Renal cortex interstitium (tissue), 15 donors: ENCODE measurements at places on chromosomes 7 and 10. TPM values are rescaled to one million over a fixed set of nuclear protein-coding genes. Genes with fewer than 3 reads are reported as not detected.

ITGA8 gene
- polyA plus RNA-seq: 59.3 TPM

GRCh38 chr7:4775848-4776623 is 613 bp downstream of the AP5Z1 start:
- DNase-seq: no peak

DNA sequence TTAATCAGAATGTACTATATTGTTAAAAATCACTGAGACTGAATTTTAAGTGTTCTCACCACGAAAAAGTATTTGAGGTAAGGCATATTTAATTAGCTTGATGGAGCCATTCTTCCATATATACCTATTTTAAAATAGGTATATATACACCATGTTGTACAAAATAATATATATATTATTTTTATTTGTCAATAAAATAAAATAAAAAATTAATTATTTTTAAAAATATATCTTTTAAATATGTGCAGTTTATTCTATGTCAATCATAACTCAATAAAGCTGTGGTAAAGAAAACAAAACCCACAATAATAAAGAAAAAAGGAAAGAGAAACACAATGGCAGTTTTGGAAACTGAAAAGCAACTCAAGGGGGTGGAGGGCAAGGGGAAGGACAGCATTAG is 33.6 kb upstream of the TFEC start:
- DNase-seq: no peak

- no peak for DNase-seq
These were observed 299.0 kb downstream of the MALRD1 start for GRCh38 chr10:19347621-19348020.

SPDYE11 gene
- 0.83 TPM for polyA plus RNA-seq

- DNase-seq: no peak
These were observed 24.8 kb downstream of the C10orf67 start for GRCh38 chr10:23319835-23320234.

- no peak for DNase-seq
These were observed 21.4 kb upstream of the ASZ1 start for GRCh38 chr7:117448655-117449054.

DNA sequence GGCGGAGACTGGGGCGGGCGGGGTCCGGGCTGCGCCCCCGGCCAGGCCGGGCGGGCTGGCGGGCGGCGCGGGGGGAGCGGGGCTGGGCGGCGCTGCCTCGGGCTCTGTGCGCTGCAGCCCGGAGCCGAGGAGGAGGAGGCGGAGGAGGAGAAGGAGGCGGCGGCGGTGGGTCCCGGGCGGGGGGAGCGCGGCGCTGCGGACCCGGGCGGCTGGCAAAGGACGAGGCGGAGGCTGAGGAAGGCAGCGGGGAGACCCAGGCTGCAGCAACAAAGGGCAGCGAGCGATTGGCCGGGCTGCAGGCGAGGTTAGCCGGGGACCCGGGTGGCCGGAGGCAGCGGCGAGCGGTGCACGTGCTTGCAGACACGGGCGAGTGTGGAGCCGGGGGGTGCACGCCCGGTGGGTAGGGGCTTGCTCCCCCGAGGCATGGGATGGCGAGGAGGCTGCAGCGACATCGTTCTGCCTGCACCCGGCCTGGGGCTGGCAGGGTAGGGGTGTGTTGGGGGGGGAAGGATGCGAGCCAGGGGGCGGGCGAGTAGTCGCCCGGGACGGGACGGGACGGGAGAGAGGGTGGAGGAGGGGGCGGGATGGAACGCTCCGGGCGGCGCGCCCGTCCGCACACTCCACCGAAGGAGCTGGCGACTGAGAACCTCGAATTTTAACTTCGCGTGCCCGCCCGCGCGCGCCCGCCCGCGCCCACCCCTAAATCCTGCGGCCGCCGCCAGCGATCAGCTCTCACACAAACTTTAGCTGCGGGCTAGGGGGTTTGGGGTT is 844 bp upstream of the KAT6B start:
- peak; percentile 61 for DNase-seq

DNA sequence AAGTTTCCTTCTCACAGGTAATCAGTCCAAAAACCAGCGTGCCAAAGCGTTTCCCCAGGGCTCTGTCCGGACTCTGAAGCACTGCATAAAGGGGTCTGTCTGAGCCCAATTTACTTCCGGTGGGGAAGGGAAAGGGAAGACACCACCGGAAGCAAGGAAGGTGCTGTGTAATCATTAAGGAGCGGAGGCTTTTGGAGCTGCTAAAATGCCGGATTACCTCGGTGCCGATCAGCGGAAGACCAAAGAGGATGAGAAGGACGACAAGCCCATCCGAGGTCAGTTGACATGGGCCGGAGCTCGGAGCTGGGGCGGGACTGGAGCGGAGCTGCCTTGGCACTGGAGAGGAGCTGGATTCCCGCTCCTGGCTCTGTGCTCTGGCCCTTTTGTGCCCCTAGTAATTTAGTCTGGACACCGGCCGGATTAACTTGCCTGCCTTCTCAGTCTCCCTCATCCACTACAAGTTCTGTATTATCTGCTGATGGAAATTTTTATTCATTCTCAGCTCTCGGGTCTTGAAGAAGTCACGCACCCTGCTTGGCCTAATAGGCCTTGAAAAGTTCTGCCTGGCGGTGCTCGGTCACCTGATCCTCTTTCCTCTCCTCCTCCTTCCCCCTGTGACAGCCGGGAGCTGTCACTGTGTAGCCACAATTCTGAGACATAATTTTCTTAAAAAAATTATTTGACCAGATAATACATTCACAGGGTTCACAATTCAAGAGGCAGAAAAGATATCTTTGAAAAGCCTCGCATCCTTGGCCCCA is at the start of gene PSMC2:
Gene PSMC2 (plus strand): TSS at position 137 of the 761 bp plus-strand sequence. CDS start 69 bp downstream, at position 206.
- DNase-seq: peak; percentile 88

DNA sequence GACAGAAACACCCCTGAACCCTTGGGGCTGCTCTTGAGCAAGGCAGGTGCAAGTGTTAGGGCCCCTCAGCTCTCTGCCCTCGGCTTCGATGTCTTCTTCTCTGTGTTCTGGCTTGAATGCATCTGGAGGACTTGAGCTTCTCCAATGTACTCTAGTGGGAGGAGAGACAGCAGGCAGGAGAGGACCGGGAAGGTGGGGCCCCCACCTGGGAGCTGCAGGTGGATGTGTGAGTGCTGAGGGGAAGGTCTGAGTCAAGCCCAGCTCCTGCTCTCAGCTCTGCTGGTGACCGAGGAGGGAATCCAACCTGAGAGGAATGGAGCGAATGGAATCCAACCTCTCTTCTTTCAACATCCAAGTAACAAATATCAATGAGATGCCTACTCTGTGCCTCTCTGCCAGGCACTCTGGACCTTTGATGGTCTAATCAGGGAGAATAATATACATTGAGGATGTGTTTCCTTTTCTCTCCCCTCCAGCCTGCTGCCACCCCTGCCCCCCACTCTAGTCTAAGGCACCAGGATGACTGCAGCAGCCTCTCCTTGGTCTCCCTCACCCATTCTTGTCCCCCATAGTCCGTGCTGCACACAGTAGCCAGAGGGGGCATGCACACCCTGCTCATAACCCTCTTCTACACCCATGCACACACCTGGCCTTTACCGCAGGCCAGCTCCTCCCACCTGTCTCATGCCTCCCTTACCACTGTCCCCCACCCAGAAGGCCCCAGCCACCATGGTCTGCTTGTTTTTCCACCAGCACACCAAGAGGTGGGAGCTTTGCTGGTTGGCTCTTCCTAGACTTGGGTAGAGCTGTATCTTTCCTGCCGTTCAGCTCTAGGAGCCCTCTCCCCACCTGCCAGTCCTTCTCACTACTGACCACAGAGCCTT is 13.6 kb downstream of the TBATA start:
- no peak for DNase-seq

DNA sequence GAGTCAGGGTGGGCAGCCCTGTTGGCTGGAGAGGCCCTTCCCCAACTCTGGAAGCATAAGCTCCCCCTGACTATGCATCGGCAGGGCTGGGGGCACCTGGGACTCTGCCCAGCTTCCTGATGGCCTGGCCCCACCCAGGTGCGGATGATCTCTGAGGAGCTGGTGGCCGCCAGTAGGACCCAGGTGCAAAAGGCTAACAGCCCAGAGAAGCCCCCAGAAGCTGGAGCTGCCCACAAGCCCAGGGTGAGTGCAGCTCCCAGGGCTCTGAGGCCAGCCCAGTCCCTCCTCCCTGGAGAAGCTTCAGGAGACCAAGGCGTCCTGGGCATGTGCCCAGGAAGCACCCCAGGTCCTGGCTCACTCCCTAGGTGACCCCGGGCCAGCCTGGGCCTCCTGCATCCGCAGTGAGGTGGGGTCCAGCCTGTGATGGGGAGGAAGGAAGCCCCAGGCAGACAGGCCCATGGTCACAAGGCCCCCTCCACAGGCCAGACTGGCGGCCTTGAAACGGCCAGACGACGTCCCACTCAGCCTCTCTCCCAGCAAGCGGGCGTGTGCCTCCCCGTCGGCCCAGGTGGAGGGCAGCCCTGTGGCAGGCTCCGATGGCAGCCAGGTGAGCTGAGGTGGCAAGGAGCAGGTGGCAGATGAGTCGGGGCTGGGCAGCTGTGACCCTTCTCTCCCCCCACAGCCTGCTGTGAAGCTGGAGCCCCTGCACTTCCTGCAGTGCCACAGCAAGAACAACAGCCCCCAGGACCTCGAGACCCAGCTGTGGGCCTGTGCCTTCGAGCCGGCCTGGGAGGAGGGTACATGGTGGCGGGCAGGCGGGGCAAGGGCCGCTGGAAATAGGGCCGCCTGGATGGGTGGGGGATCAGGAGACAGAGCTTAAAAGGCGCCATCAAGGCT is 3.0 kb downstream of the LRWD1 start:
- DNase-seq: no peak

- no peak for DNase-seq
These were observed 162.1 kb downstream of the JAZF1 start for GRCh38 chr7:28018446-28018845.

DNAJB6 gene
- polyA plus RNA-seq: 157 TPM

EPO gene
- 0.14 TPM for polyA plus RNA-seq

DNA sequence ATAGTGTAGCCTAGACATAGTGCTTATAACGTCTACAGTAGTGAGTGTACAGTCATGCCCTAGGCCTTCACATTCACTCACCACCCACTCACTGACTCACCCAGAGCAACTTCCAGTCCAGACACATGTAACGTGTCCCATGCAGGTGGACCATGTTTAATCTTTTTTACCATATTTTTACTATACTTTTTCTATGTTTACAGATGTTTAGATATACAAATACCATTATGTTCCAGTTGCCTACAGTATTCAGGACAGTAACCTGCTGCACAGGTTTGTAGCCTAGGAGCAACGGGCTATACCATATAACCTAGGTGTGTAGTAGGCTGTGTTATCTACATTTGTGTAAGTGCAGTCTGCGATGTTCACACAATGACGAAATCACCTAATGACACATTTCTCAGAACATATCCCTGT is 11.0 kb downstream of the MPP7 start:
- DNase-seq: no peak

- DNase-seq: no peak
These were observed 1.2 kb downstream of the FERD3L start for GRCh38 chr7:19143881-19144574.

GRCh38 chr10:131891196-131891928 is 9.4 kb upstream of the PPP2R2D start:
- DNase-seq: no peak

GRCh38 chr10:82942286-82943099 is 1067.5 kb downstream of the NRG3 start:
- no peak for DNase-seq

DNA sequence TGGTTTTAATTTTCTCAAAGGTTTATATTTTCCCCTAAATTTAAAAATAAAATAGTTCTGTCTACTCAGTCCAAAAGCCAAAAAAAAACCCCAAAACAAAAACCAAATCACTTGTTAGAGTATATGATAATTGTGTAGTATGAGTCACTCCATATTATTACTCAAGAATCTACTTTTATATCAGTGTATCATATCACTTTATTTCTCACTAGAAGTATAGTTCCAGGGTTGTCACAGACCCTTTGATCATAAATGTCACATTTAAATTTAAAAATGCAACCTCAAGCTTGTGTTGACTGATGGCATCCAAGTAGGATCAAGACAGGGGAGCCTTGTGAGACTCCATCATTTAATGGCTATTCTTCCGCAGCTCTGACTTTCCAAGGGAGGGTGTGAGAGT is 61.0 kb downstream of the PAPSS2 start:
- DNase-seq: no peak

- DNase-seq: no peak
These were observed 338.2 kb upstream of the PFKP start for GRCh38 chr10:2729197-2729596.

DNA sequence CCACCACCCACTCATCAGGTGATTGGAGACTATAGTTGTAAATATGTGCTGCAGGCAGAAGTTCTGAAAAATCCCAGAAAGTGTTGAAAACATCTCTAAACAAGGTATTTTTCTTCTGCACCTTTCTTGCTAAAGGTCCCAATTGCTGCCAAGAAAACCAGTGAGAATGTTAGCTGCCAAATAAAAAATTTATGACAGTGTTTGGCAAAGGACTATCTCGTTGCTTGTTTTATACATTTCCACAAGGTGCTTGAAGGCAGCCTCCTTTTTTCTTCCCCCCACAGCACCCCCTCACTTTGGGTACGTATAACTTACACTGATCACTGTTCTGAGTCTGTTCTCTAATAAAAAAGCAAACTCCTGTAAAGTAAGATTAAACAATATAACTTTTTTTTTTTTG is 158.6 kb upstream of the TCF7L2 start:
- DNase-seq: no peak

GRCh38 chr7:7706556-7707172 is 11.7 kb downstream of the RPA3 start:
- no peak for DNase-seq

- no peak for DNase-seq
These were observed 107.3 kb downstream of the CELF2 start for GRCh38 chr10:11125004-11125403.

GNGT1 gene
- 0.13 TPM for polyA plus RNA-seq

- no peak for DNase-seq
These were observed 35.0 kb downstream of the GNA12 start for GRCh38 chr7:2808891-2809665.

MYOF gene
- 29.4 TPM for polyA plus RNA-seq

DNA sequence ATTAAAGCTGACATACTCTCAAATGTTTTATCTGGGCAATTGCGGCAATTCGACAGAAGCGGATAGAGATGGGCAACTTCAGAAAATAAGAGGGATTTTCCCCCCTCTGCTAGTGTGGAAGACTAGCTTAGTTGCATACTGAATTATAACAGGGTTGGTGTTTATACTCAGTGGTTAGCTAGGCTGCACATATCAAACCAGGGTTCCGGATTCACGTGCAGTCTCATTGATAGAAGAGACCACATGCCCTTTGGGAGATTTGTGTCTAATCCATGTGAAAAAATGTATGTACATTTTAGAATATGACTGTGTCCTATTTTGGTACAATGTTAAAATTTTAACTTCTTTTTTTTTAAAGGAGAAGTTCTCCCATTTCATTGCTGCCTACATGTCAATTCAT is 136.9 kb upstream of the FZD1 start:
- no peak for DNase-seq

OAT gene
- polyA plus RNA-seq: 88.0 TPM
